Hematopoietic multipotent progenitor cell treated with erythropoietin and hydrocortisone succinate and interleukin-3 and kit ligand, for 17 days (in vitro differentiated cells): ENCODE measurements at places on chromosomes 1 and 21.

DNA sequence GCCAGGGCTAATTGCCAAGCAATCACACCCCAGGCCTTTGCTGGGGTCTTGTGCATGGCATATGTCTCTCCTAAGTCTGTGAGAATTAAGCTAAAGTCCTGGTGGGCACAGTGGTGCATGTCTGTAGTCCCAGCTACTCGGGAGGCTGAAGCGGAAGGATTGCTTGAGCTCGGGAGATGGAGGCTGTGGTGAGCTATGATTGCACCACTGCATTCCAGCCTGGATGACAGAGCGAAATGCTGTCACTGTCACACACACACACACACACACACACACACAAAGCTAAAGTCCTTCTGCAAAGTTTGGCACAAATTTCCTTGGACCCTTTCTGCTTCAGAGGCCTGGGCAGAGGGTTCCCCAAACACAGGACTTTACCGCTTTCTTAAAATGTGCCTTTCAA, 31.3 kb upstream of the DNAJC11 start:
- DNase-seq, result no peak

DNA sequence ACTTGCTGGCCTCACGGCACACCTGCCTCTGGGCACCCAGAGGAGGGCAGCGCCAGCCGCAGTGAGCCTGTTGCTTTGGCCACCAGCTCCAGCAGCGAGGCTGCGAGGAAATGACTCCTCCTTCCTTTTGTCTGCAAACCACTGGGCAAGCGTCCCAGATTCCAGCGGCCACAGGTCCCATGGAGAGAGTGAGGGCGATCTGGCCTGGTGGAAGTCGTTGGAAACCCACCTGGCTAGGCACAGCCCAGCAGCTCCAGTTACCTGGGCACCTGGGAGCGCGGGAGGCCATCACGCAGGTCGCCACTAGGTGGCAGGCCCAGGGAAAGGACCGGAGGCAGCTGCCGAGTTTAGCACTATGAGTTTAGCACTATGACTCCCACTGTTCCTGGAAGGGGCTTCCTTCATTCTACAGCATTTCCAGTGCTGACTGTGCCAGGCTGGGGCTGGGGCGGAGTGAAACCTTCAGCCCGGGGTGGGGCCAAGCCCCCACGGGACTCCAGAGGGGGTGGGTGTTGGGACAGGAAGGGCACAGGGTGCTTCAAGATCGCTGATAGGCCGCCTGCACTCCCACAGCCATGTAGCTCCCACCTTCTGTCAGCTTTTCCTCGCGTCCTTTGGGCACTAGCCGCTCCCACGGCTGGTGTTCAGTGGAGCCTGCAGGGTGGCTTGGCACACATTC, 1.1 kb upstream of the ESPN start:
- DNase-seq, result peak; percentile 55

DNA sequence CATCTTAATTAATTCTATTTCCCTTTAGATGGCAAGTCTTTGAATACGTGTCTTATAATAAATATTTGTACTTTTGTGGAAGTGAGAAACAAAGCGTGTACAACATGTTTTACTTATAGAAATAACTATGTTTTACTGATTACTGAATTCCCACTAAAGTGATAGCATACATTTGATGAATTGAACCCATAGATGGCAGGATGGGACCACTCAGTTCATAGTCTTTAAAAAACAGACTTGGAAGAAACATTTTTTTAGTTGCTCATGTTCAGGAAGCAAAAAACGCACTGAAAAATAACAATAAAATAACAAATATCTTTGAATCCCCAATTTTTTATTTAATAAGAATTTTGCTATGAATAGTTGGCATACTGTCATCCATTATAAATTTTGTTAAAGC, 507.1 kb upstream of the ZRANB2 start:
- DNase-seq, result no peak

- DNase-seq, result peak; percentile 7
Measured at GRCh38 chr1:33147997-33148314, 33.9 kb downstream of the TRIM62 start.

GRCh38 chr1:173149887-173150286, 57.2 kb downstream of the TNFSF4 start:
- DNase-seq, result no peak

DNA sequence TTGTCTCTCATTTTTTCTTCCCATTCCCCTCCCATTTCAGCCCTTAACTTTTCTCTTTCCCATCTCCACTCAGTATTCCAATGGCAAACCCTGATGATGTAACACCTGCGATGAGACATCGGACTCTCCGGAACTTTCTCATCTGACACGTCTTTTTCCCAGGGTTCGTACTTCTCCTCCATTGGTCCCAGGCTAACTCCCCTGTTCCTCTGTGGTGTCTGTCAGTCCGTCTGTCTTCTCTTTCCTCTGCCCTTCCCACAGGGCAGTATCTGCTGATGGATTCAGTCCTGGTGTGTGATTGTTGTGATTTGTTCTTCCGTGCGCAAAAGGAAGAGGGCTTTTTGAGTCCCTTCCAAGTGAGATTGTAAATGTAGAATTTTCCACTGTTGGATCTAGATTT, 27.7 kb downstream of the VANGL2 start:
- DNase-seq, result no peak

GRCh38 chr1:203549309-203549708, 55.4 kb downstream of the OPTC start:
- no peak for DNase-seq

DNA sequence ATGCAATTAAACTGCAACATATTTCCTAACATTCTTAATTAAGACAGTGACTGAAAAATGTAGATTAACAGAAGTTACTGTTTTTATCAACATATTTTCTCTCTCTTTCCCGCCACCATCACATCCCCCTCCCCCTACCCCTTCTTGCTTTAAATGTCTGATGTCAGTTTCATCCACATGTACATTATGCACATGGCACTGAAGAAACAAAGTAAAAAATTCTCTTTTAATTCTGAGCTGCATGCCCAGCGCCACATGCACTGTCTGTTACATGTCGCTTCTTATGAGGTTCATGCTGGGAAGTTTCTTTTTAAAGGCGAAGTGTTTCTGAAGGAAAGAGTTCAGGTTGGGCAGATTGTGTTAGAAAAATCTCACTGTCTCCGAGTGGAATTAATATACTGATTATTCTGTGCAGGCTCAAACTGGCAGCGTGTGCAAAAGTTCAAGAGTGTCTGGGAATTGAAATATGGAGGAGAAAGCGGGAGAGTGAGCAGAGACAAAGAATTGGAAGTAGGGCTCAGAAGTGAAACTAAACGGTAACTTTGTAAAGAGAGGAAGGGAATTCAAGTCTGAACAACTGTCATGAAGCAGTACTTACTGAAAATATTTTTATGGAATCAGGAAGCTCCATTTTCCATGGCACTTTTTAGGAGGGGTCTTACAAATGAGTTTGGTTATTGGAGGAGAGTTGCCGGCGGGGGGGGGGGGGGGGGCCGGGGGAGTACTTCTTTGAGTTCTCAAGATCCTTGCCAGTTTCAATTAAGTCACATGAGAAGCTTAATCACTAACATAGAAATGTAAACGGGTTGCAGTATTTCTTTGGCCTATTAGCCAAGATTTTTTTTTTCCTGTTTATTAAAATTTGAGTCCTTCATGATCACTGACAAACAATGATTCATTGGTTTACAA, 217.6 kb downstream of the SDCCAG8 start:
- DNase-seq, result no peak
